ENCODE measurements at places on chromosomes 1 and 21.
A peak's percentile ranks its signal among the peaks of the same experiment; 100 is the strongest.

DNA sequence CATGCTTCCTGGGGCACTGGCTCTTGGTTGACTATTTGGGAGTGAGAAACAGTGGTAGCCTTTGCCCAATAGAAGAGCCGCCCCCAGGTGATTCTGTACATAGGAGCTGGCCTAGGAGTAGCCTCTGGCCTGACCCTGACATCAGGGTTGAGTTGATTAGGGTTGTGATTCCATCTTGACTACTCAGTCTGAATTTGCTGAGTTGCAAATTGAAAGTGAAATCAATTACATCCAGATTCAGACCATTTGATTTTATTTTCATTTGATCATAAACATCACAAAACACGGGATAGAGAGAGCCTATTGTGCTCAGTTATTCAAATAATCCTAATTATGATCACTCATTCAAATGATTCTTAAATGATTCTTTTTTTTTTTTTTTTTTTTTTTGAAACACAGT is 253.2 kb downstream of the KIF26B start:
- DNase-seq = no peak

- DNase-seq = no peak
These were observed 7.5 kb downstream of the RBM15 start for GRCh38 chr1:110346690-110347089.

GRCh38 chr1:43981135-43981491 is 2.1 kb downstream of the B4GALT2 start:
- DNase-seq = no peak

DNA sequence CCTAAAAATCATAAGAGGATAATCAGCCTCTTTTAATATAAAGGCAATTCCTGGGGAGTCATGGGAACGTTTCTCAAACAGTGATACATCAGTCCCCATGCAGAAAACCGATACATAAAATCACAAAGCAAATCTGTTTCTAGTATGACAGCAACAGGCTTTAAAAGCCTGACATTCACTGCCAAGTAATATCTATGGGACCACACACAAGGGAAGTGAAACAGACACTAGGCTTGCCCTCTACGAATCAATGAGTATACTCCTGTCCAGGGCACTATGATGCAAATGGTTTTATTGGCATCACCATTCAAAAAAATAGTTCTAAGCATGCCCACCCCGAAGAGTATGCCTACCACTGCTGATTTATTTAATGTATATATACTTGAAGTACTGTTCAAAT is 54.4 kb downstream of the TIAM1 start:
- no peak for DNase-seq

- DNase-seq = peak; percentile 61
These were observed 9.5 kb upstream of the KCNA2 start for GRCh38 chr1:110615548-110616130.

GRCh38 chr1:242139442-242139841 is 140.5 kb upstream of the MAP1LC3C start:
- no peak for DNase-seq

GRCh38 chr21:44710294-44710665 is 1.1 kb downstream of the TSPEAR start:
- peak; percentile 52 for DNase-seq

GRCh38 chr21:35925497-35925896 is 134.8 kb downstream of the SETD4 start:
- DNase-seq = no peak

- DNase-seq = no peak
These were observed 109.3 kb downstream of the TNFSF18 start for GRCh38 chr1:172941471-172941870.

DNA sequence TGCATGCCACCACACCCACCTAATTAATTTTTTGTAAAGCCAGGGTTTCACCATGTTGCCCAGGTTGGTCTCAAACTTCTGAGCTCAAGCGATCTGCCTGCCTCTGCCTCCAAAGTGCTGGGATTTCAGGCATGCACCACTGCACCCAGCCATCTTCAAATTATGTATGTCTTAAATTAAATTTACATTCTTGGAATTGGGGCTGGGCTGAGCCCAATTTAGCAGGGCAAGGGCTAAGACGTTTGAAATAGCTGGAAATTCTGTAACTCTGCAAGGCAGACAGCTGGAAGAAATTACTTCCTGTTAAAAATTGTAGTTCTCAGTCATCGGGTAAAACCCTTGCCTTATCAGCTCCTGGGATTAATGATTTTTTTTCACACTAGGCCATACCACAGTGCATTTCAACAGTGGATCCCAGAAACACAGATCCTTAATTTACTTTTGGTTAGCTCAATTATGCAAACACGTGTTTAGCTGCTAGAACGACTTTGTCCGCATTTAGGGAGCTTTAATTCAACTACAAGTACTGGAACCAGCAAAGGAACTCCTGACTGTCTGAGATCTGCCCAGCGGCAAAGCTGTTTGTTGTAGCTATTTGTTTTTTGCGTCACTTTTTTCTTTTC is 83.3 kb downstream of the OLFML3 start:
- no peak for DNase-seq

GRCh38 chr1:197961933-197962332 is 44.8 kb downstream of the LHX9 start:
- DNase-seq = no peak

DNA sequence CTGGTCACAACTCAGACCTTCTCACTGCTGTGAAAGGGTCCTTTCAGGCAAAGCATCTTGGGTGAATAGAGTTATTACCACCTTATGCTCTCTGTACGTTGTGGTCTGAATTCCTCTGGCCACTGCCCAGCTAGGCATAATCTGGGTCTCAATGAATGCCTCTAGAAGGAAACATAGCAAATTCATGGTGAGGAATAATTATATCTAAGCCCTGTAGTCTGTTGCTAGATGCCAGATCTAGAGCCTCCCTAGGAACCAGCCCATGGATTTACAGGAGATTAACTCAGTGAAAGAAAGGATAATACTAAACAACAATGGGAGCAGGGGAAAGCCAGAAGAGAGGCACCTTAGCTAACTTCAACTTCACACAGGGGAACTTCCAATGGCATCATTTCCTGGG is 2.4 kb upstream of the COL11A1 start:
- no peak for DNase-seq

GRCh38 chr1:246564839-246565750 is 966 bp downstream of the TFB2M start:
- DNase-seq = no peak

GRCh38 chr1:16068356-16069270 is 4.8 kb downstream of the FAM131C start:
- DNase-seq = peak; percentile 27

DNA sequence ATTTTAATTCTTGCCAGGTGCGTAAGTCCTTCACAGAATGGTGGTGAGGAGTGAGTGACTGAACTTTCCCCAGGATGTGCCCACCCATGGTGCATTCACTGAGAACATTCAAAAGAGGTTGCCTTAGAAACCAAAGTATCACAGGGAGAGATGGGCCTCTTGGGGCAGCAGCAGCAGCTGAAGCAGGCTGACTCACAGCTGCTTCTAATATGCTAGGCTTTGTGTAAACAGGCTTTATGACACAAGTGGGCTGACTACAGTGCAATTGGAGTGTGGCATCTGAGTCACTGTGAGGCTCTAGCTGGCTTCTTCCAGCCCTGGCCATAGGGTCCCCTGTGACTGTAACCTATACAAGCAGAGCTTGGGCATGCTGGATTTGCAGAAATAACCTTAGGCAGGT is 12.6 kb downstream of the PIGP start:
- DNase-seq = peak; percentile 93

DNA sequence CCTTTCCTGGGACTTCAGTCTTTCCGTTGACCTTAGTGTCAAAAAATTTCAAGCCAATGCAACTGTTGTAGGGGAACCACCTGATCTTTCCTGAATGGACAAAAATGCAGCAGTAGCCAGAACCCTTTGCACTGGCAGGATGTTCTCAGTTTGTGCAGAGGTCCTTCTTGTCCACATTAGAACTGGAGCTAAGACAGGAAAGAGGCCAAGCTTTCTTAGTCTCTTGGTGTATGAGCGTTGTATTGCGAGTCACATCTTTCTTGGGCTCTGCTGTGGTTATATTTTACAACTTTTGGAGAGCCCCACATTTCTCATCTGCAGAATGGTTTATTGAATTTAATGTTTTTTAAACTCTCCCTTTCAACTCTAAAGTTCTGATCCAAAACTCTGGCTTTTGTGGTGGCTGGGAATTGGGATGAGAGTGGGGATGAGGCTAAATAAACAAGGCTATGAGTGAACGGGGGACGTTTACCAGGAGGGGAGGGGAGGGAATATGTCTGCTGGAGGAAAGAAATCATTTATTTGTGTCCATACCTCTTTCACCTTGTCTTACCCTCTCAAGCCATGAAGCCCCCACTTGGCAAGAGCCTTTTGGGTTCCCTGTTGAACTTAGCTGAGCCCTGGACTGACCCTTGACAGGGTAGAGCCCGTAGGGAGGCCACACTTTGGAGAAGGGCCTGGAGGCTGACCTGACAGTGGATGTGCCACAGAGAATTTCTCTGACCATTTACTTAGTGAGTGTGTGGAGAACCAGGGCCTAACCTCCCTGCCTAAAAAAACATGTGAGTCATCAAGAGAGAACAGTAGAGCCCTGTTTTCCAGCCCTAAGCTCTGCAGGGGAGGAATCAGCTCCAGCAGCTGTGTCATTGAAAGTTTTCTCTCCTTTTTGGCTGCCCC is 586 bp downstream of the CHI3L2 start:
- no peak for DNase-seq

DNA sequence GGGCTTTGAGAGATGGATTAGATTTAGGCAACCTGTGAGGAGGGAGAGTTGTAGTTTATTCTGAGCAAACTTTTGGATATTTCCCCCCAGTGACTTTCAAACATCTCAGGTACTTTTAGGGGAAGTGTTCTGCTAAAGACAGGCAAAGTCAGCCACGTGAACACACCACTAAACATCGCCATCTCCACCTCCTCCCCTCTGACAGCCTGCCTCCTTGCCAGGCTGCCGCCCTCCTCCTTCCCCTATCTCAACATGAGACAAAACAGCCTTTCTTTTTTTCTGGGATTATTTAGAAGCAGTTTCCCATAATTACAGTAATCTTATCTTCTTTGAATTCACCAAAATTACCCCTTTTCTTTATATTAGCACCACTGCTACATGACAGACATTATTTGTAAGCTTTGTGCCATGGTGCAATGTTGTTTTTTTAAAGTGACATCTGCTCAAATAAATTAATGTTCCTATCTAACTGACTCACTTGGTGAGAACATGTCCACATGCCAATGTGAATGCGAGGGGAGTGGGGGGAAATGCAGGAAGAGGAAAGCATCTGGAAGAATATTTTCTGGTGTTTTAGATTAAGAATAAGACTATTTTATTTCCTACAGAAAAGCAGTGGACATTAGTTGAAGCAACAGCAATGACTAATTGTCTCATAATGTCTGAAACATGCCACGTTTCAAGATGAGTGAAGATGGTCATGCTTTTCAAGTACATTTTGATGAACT is 147.8 kb upstream of the ATP1B1 start:
- DNase-seq = no peak

GRCh38 chr21:28959367-28960099 is 33.1 kb downstream of the LTN1 start:
- no peak for DNase-seq

- no peak for DNase-seq
These were observed 269.0 kb upstream of the C1orf87 start for GRCh38 chr1:60342569-60342968.

DNA sequence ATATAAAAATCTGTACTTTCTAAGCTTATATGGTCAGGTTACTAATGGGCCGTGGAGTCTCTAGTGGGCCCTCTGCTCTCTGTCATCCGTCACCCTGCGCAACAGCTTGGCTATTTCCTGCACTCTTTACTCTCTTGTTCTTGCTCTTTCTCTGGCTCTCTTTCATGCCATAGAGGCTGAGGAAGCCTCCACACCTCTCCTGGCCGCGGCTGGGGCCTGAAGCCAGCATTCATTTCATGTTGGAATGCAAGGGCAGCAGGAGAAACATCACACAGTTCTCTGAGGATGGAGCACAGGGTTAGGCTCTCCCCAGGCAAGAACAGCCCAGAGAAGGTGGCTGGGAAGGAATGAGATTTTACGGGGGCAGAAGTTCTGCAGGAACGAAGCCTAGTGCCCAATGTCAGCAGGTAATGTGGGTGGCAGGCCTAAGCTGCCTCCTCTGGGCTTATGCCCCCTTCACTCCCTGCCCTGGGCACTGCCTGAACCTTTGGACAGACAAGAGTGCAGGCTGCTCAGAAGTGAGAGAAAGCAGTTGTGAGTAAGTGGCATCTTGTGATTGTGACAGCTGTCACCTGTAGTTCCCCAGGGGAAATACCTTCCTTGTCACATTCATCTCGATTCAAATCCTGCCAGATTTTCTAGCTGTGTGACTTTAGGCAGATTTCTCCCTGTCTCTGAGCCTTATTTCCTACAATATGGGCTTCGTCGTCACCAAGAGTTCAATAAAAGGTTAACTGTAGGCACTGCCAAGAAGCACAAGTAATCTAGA is 3.6 kb upstream of the FHAD1 start:
- DNase-seq = no peak

GRCh38 chr1:29783508-29784275 is 547.4 kb downstream of the PTPRU start:
- no peak for DNase-seq

- no peak for DNase-seq
These were observed 39.7 kb downstream of the CAPZB start for GRCh38 chr1:19445417-19446342.

- DNase-seq = no peak
These were observed 89.1 kb downstream of the ITSN1 start for GRCh38 chr21:33731447-33731846.

- peak; percentile 94 for DNase-seq
These were observed 59.6 kb downstream of the CC2D1B start for GRCh38 chr1:52306227-52307006.

DNA sequence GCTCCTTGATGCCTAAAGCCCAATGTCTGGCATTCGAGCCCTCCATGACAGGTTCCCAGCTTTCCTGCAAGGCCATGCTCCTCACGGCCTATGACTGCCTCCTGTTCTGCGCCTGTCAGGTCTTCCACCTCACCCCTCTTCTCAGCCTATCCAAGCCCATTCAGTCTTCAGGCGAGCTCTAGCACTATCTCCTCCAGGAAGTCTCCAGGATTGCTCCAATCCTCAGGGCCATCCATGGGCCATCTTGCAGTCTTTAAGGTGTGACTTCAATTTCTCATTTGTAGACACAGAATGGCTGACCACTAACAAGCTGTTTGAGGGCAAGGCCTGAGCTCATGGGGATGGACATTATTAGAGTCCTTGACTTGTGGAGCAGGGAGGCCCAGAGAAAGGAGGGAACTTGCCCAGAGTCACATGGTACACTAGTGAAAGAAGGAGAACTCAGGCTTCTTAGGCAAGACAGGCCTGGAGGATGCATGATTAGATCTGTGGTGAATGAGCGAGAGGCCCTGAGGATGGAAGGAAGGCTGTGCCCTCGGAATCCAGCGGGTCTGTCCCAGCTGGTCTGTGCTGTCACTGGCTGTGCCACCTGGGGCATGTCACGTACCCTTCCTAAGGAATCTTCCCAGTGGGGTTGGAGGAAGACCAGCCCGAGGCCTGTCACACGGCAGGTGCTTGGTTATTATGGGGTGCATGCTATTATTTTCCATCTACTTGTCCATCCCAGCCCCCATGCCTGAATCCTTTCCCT is 1.2 kb upstream of the ACOT11 start:
- no peak for DNase-seq

- DNase-seq = no peak
These were observed 111.1 kb downstream of the SMYD2 start for GRCh38 chr1:214391873-214392645.

GRCh38 chr1:231796141-231796540 is 169.6 kb downstream of the DISC1 start:
- no peak for DNase-seq

- DNase-seq = no peak
These were observed 12.3 kb downstream of the ZMPSTE24 start for GRCh38 chr1:40270152-40270834.

- no peak for DNase-seq
These were observed 753 bp downstream of the C1orf210 start for GRCh38 chr1:43284546-43285110.

GRCh38 chr1:87508247-87508787 is 179.6 kb downstream of the LMO4 start:
- DNase-seq = no peak
